SK-N-SH treated with all-trans-retinoic acid at 6 μM for 48 hours (cell line): ENCODE measurements at places on chromosomes 1 and 21.

DNA sequence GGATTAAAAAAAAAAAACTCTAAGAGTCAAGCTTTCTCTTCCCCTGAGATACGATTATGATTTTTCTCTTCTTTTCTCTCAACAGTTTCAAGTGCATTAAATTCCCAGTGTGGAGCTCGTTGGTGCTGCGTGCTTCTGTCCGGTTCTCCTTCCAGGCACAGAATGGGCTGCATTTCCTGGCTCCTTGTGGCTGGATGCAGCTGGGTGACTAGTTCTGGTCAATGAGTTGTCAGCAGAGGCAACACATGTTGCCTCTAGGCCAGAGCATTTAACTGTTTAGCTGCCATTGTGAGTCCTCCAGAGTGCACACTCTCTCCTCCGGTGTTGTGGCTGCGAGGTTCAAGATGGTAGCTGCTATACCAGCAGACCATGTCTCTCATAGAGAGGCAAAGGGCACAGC is 312.9 kb downstream of the RRAGC start:
- no peak for ATAC-seq

GRCh38 chr1:150548632-150549495 is at the start of gene ADAMTSL4:
TSS of gene ADAMTSL4 (plus strand) at chr1:150549408. CDS start at chr1:150552289, 2,881 bp downstream.
- ATAC-seq, result peak; percentile 83

- ATAC-seq, result no peak
Measured at GRCh38 chr1:52914463-52914862, 7.1 kb downstream of the ECHDC2 start.

GRCh38 chr1:107246775-107247345 is 106.0 kb downstream of the NTNG1 start:
- ATAC-seq, result no peak

GRCh38 chr1:6867729-6868659 is 82.7 kb downstream of the CAMTA1 start:
- no peak for ATAC-seq

DNA sequence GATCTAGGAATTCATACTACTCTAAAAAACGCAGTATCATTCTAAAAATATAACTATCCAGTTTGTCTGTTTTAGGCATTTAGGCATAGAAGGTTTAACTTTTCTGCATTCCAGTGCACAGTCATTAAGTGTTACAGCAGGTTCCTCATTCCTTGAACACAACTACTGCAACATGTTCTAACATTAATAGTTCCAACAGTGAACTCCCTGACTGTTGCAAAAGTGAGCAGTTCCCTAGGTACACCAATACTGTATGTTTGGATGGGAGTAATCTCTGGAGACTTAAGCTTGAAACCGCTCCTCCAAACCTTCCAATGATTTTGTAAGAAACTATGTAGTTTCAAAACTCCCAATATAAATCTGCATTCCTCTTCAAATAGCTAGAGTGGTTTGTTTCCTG is 46.2 kb downstream of the UCHL5 start:
- ATAC-seq, result peak; percentile 69

- ATAC-seq, result no peak
Measured at GRCh38 chr21:26171258-26172100, 909 bp upstream of the APP start.

GRCh38 chr1:233714631-233715217 is 100.8 kb downstream of the KCNK1 start:
- ATAC-seq, result no peak; the same call in 2 of the 3 replicates

DNA sequence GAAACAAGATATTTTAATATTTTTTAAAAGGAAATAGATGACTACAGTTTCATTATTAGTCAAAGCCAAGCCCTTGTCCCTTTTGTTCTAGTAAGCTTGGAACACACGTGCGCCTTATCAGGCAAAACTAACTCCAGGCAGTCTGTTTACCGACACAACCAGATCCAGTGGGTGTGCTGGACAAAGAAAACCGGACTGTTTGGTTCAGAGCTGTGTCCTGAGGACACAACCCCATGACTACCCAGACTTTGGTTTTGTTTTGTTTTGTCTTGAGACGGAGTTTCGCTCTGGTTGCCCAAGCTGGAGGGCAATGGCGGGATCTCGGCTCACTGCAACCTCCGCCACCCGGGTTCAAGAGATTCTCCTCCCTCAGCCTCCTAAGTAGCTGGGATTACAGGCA is 13.9 kb upstream of the RHOU start:
- no peak for ATAC-seq
